ENCODE measurements at places on chromosomes 12 and 14. TPM values are rescaled to one million over a fixed set of nuclear protein-coding genes. Genes with fewer than 3 reads are reported as not detected.

DNA sequence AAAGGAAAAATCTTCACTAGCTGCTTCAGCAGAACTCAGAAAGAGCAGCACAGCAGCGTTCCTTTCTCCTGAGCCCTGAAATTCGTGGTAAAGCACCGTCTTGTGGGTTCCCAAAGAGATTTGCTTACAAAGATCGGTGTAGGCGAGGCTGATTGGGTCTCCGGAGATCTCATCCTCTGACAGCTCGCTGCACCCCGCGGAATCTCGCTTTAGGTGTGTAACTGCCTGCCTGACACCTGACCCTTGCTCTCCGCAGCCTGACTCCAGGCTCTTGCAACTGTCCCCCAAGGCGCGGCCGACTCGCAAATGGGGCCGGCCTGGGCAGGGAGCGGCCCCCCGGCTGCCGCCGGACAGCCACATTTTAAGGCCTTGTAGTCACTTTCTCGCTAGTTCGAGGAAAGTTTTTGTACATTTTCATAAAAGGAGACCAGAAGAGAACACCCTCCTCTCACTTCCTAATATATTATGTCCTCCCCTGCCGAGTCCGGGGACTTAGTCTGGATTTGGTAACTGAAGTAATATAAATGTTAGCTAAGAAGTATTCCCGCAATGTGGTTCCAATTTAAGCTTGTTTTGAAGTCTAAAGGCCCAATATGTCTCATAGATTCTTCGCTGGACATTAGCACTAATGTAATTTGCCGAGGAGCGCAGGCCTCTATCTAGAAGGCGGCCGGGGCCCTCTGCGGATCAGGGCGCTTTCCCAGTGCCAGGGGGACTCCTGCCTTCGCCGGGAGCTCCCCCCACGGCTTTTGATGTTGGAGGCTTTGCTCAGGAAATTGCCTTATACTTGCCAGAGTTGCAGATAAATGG, 177.3 kb upstream of the CDKN3 start:
- no peak for DNase-seq

DNA sequence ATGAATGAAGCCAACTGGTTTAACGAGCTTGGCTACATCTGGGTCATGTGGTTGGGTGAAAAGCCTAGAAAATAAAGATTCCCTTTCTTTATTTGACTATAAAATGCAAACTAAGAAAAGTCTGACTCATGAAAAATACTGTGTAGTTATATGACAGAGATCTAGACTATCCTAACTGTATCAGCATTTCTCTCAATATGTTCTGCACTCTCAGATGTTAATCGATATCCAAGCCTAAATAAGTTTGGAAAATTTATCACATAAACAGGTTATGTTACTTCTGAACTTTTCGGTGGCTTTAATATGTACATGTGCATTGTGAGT, 133.1 kb downstream of the DAAM1 start:
- DNase-seq: no peak

DNA sequence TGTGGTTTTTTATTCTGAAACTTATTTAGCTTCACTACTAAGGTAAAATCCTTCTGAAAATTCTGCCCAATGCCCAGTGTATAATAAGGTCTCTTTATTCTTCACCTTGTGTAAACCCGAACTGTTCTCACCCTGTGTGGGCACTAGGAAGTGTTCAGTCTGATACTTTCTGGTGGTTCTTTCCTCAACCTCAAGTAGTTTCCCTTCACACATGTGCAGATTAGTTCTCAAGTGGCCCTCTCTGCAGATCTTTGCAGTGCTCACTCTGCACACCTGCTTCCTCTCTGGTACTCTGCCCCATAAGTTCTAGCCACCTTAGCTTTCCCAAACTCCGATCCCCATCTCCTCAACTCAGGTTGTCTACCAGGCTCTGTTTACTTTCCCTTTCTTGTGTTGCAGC, 61.6 kb downstream of the RAD51B start:
- no peak for DNase-seq

GRCh38 chr12:120264086-120264903, 1.2 kb downstream of the PXN start:
- peak; percentile 29 for DNase-seq

- DNase-seq: no peak
These were observed 3.7 kb downstream of the FBRSL1 start for GRCh38 chr12:132493482-132494178.

DNA sequence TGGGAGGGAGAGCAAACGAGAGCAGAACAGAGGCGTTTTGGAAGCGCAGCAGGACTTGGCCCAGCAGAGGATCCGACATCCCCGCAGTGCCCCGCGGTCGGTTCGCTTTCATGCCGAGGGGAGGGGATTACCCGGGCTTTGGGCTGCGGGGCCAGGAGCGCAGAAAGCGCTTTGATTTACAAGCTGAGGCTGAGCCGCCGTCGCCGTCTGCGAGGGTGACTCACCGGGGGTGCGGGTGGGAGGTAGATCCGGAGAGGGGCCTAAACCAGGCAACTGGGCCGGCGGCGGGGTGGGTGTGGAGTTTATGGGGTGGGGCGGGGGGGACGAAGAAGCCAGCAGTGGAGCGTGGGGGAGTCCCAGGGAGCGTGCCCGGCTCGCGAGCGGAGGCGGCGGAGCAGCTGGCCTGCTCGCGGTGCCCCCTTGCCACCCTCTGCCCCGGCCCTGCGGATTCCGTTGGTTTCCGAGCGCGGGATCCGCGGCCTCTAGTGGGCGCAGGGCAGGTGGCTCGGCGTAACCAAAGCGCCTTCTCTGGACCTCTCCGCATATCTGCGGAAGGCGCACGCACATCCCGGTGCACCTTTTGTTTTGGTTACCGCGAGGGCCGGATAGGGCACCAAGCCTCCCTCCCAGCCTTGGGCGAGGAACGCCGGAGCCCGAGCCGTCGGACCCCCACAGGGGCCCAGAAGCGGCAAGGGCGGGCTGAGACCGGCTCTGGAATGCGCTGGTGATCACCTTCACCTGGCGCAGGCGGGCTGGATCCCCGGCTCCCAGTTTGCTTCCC, 2.6 kb downstream of the SIX4 start:
- peak; percentile 18 for DNase-seq

DNA sequence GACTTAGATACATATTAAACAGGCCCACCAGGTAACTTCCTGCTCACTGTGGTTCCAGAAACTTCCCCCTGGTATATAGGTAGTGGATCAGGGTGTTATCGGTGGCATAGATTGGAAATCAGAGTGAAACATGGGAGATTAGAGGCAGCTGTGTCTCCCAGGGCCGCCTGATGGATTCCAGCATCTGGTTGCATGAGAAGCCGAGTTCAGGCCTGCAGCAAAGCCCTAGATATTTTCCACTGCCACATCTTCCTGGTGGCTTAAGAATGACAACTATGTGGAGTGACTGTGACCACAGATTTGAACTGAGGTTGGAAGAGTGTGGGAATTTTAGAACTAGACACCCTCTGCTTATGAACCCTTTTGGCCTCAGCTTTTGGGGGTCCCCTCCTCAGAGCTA, 184.8 kb upstream of the NTF3 start:
- DNase-seq: no peak

KRT73 gene
- total RNA-seq: 6.0 TPM

HCAR3 gene
- not detected for total RNA-seq

TTC7B gene
- total RNA-seq: 0.30 TPM

TAS2R50 gene
- total RNA-seq: 1.0 TPM
